ENCODE measurements at places on chromosomes 6 and 20.

GRCh38 chr20:51797357-51798025 lies 4.8 kb downstream of the SALL4 start:
- no peak for DNase-seq

DNA sequence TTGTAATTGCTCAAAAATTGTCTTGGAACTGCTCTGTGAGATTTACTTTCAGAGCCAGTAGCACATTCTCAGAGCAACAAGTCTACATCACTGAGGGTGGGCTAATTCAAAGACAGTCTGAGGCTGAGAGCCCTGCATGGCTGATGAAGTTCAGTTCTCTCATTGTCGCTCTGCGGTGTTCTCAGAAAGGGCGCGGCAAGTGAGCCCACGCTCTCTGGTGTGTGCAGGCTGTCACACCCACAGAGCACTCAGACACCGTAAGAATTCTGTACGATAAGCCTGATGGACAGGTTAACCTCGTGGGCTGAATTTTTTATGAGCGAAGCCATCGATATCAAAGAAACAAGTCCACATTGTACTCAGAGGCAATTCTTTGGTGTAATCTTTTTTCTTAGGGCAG lies 557.8 kb downstream of the HACE1 start:
- DNase-seq, result no peak

DNA sequence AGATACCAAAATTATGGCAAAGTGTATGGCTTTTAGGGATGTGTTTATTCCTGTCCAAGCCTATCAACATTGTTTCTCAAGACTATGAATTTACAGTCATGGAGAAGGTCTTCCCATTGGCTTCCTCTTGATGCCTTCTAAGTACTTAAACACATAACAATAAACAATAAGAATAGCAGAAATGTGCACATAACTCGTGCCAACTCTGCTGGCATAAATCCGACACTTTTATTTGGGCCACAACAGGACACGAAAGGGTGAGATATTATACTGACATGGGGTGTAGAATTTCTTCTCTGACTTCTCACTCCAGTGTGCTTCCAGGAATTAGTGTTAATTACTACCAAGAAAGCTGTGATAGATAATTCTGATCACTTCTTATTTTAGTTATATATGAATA lies 695.9 kb upstream of the SLC35B3 start:
- DNase-seq, result no peak

DNA sequence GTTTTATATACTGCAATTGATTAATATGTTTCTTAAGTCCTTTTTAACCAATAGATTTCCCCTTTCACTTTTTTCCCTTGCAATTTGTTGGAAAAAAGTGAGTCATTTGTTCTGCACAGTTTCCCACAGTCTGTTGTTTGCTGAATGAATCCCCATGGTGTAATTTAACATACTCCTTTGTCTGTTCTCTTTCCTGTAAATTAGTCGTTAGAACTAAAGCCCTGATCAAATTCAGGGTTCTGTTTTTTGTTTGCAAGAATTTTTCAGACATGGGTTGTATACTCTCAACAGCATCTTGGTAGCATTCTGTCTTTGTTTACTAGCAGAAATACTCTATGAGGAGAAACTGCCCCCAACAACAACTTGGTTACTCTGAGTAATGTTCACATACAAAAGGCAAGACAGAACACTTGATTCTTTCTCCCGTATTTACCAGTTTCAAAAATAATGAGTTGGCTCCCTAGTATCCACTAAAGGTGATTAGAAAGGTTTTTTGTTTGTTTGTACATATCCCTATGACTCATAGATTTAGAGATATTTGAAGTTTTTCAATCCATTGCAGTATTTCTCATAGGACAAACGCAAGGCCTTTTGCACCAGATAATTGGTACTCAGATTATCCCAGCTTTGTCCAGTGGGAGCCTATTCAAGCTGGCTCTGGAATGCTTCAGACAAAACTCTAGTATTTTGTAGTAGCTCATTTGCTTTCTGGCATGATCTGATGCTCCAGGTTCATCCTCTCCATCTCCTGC lies 16.5 kb downstream of the BLOC1S5 start:
- no peak for DNase-seq

GRCh38 chr20:62466072-62466760 lies 9.6 kb downstream of the GATA5 start:
- DNase-seq, result no peak

DNA sequence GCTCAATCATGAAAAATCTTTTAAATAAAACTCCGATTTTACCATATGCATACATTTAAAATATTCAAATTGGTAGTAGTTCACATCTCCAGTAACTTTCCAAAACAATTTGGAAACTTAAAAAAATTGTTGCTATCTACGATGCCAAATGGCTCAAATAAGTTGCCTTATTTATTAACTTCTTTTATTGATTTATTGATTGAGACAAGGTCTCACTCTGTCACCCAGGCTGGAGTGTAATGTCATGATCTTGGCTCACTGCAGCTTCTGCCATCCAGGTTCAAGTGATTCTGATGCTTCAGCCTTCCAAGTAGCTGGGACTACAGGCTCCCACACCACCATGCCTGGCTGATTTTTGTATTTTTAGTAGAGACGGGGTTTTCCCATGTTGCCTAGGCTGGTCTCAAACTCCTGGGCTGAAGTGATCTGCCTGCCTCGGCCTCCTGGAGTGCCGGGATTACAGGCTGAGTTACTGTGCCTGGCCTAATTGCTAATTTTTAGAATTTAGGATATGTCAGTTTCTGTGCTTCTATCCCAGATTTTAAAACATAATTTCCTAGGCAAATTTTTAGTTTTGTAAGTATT lies 12.9 kb downstream of the NKX2-4 start:
- no peak for DNase-seq
